ENCODE measurements at places on chromosomes 11 and 22.

DNA sequence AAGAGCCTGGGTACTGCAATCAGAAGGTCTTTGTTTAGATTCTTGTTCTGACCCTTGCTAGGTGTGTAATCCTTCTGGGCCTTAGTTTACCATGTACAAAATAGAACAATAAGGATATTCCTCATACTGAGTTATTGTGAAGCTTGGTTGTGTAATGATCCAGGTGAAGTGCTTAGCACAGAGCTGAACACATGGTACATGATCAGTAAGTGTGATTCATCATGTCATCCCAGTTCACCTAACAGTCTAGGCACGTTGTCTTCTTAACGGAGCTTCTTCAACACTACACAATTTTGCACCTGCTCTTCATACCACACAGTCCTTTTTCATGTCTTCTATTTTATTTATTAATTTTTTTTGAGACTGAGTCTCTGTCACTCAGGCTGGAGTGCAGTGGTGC is 234.3 kb upstream of the TENM4 start:
- no peak for DNase-seq

DNA sequence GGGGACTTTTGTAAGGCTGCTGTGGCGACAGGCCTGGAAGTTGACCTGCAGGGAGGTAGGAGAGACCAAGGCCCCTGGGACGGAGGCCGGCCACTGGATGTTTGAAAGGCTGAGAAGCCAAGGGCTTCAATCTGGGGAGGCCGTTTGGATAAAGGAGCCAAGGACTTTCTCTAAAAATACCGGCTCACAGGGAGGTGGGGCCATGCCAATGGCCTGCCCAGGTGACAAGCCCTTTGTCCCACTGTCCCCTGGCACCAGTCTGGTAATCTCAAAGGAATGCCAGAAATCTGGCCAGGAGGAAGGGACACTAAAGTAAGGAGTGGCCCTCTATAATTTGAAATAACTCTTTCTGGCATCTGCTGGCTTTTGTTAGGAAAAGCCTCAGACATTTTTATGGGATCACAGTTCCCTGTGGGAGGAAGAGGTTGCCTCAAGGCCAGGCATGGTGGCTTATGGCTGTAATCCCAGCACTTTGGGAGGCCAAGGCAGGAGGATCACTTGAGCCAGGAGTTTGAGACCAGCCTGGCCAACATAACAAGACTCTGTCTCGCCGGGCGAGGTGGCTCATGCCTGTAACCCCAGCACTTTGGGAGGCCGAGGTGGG is 1.9 kb upstream of the CHKA start:
- DNase-seq, result no peak

DNA sequence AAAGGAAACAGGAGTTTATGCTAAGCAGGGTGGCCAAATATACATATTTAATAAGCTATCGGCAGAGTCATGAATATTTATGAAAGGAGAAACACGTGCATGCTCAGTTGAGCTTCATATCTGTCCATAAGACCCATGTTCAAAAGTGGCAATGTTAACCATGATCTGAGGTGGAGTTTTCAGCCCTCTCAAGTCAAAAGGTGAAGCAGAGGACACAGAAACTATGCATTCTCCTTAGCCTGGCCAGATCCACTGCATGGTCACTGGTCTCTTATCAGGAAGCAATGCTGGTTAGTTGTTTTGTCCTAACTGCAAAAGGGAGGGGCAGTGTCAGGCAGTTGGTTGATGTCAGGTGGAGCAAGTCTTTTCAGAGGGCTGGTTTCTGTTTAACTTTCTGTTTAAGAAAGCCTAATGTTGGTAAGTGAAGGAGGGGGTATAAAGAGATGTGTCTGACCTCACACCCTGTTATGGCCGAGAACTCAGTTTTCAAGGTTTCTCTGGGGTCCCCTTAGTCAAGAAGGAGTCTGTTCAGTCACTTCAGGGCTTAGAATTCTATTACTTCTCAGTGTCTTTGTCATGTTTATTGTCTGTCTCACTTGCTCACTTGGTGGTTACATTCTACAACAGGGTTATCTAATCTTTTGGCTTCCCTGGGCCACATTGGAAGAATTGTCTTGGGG is 5.5 kb upstream of the SELENOH start:
- no peak for DNase-seq

GRCh38 chr11:3888876-3889275 is 33.4 kb downstream of the STIM1 start:
- no peak for DNase-seq

- no peak for DNase-seq
Measured at GRCh38 chr11:117923275-117923674, 5.9 kb downstream of the TMPRSS13 start.

- no peak for DNase-seq
Measured at GRCh38 chr11:44016546-44017442, 31.0 kb upstream of the ACCSL start.

- DNase-seq, result no peak
Measured at GRCh38 chr11:95145430-95146060, 55.9 kb downstream of the ENDOD1 start.

DNA sequence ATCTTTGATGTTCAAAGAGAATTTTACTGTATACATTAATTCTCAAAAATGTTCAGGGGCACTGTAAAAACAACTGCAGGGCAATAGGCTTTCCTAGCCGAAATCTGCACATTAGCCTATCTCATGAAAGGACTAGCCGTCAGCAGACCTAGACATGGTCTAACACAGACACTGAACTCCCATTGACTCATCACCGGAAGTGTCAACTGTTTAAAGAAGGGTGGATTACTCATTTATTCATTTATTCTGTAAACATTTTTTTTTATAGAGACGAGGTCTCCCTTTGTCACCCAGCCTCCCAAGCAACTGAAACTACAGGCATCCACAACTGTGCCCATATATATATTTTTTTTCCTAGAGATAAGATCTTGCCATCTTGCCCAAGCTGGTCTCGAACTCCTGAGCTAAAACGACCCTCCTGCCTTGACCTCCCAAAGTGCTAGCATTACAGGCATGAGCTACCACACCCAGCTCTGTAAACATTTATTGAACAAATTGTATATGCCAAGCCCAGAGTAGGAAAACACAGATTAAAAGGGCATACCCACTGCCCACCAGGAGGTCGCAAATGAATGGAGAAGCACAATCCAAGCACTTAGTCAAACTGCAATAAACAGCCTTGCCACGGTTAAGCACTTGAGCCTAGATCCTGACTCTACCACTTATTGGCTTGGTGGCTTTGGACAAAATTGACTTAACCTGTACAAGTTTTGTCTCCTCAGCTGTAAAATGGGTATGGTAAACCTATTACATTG is 26.6 kb downstream of the RAB30 start:
- no peak for DNase-seq

GRCh38 chr11:117799634-117800033 is 2.6 kb upstream of the DSCAML1 start:
- no peak for DNase-seq

DNA sequence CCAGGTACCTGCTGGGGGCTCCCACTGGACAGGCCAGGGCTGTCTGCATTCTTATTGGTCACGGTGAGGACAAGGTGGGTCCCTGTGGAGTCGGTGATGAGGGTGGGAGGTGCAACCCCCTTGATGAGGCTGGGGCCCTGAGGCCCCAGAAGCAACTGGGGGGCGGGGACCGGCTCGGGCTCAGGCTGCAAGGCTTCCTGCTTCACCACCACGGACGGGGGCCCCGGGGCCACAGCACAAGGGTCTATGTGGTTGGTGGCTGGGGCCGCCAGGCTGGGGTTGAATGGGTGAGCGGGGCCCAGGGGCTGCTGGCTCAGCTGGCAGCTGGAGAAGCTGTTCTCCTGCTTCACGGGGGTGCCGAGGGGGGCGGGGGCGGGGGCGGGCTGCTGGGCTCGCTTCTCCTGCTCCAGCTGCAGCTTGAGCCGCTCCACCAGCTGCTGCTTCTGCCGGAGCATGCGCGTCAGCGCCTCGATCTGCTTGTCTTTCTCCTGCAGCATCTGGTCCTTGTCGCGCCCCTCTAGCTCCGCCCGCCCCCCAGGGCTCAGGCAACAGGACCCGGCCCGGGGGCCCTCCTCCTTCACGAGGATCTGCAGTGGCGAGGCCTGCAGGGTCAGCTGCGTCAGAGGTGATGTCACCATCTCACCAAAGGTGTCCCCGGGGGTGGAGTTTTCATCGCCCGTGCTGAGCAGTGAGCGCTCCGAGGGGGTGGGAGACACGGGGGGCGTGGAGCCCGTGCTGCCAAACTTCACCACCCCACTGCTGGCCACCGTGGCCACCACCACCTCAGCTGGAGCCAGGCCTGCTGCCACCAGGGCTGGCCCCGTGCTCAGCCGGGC is 48.2 kb downstream of the SGSM3 start:
- DNase-seq, result no peak

DNA sequence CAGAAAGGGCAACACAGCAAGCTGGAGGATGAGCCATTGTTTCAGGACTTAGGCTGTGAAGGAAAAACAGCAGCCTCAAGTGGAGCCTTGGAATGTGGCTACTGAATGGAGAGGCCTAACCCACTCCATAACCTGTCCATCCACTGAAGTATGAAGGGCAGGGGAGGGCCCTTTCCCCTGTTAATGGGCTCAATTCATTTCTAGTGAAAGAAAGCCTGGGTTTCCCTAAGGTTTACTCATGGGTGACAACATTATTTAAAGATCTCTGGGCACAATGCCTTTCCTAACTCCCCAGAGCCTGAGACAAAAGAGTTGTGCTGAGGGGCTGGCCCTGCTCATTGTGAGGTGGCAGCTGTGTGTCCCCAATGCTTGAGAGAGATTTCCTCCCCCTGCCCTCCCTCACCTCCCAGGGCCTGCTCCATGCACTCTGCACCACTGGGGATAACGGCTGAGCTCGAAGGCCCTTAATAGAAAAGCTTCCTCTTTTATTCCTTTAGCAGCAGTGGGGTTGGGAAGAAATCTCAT is 83.8 kb downstream of the ME3 start:
- no peak for DNase-seq

- no peak for DNase-seq
Measured at GRCh38 chr11:101321222-101321621, 191.6 kb upstream of the PGR start.

DNA sequence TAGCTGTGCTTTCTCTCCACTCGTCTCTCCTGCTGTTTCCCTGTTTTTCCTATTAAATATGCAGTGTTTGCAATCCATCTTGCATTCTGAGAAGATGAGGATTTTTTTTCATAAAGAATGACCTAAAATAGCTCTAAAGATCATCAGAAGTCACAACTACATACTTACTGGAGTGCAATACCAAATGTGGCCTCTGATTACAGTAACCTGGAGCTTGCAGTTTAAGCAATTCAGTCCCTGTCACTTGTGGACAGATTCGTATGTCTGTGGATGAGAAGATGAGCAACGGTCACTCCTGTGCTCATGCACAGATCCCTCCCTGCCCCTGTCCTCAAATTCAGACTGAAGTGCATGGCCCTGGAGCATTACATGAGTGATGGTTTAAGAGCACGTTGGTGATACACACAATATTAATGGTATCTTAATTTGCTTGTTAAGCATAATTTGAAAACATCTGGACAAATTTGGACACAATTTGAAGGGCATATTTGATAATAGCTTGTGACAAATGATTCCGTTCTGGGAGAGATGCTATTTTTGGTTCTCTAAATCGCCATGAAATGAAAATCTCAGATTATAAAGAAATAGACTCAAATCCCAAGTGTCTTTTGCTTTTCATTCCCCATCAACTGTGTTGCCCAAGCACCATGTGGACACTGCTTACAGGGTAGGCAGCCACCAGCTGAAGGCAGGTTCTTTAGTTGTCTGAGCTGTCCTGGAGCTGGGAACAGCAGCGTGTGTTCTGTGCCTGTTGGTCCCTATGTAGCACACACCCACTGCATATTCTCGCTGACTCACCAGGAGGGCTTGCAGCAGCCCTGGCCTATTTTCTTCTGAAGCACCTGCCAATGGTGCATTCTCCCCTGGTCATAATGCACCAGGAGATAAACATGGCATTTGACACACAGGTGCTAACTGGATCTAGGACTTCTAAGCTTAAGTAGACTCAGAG is 32.6 kb upstream of the PRAME start:
- no peak for DNase-seq

- no peak for DNase-seq
Measured at GRCh38 chr11:59365232-59366018, 6.7 kb downstream of the OR5AN1 start.

- no peak for DNase-seq
Measured at GRCh38 chr11:44467413-44467812, 98.0 kb upstream of the CD82 start.

Data from activated T-cell treated with anti-CD3 and anti-CD28 coated beads for 24 hours (primary cell).